HCT116 (cell line): ENCODE measurements at places on chromosomes 3 and 15.
A peak's percentile ranks its signal among the peaks of the same experiment; 100 is the strongest.

- DNase-seq, result peak; percentile 52
These were observed 53.8 kb downstream of the CDCP1 start for GRCh38 chr3:45092132-45093031.

- no peak for DNase-seq
These were observed 1.1 kb upstream of the NLGN1 start for GRCh38 chr3:173396191-173397041.

DNA sequence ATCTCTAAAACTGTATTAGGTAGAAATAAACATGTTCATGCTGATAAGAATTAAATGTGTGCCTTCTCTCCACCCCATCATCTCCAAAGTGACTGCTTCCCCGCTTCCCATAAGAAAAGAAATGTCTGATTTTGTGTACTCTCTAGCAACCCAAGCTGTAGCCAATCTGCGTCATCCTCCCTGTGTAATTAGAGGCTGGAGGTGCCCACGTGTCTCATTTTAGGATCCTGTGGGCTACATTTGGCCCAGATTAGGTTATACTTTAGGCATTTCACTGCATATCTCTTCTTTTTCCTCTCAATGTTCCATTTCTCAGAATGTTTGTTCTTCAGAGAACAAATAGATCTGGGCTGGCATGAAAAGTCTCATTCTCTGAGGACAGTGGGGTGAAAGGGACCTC is 19.3 kb upstream of the ZNF148 start:
- no peak for DNase-seq

DNA sequence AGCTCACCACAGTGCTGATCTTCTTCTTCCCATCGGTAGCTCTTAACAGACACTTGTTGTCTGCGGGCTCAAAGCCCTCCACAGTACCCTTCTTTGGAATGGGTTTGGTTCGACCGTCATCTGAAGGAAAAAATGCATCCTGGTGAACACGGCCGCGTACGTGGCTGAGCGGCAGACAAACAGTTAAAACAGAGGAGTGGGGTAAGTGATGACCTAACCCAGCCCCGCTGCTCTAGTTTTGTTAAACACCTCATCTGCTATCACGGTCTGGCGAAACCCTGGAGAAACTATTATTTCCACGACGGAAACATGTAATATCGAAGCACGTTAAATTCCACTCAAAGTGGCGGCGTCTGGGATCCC is 725 bp downstream of the SRP14 start:
- no peak for DNase-seq

DNA sequence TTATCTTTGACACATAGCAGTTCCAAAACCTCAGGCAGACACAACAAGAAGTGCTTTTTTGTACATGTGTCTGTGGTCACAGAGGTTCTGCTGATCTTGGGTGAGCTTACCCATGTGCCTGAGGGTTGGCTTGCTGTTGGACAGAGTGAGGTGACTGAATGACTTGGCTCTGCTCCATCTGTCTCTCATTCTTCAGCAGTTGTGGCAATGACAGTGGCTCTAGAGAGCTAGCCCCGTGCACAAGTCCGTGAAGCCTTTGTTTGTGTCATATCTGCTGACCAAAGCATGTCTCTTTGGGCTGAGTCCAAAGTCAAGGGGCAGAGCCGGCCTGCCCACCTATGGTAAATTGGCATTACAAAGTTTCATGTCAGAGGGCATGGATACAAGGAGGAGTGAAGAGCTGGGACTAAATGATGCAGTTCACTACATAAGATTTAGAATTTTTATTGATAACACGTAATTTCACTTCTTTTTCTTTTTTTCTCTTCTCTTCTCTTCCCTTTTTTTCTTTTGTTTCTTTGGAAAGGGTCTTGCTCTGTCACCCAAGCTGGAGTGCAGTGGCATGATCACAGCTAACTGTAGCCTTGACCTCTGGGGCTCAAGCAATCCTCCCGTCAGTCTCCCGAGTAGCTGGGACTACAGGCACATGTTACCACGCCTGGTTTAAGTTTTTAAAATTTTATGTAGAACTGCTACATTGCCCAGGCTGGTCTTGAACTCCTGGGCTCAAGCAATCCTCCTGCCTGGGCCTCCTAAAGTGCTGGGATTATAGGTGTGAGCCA is 77.9 kb downstream of the ITPR1 start:
- no peak for DNase-seq

DNA sequence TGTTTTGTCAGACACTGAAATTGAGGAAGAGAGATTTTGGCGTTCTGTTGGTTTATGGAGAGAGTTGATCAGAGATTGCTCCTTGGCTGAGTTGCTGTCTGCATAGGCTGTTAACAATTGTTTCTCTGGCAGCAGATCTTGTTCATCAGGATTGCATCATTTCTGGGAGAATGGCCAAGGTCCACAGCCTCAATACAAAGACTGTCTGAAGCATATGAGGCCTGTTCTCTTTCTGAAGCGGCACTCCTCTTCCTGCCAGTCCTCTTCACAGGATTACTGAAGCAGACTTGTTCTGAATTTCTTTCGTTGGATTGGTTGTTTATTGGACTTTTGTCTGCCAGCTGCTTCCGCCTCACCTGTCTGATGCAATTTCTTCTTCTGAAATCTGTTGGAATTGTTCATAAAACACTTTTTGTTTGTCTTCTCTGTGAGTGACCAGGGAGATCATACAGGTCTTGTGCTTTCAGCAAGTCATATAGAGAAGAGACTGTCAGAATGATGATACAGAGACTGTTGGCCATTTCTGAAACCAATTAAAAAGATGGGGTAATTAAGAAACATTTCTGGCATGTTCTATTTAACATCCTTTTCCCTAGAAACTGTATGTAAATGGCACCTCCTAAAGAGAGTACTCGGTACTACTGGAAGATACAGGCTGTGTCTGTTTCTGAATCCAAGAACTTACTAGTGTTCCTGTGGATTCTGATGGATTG is 25.5 kb downstream of the SETD5 start:
- peak; percentile 91 for DNase-seq

DNA sequence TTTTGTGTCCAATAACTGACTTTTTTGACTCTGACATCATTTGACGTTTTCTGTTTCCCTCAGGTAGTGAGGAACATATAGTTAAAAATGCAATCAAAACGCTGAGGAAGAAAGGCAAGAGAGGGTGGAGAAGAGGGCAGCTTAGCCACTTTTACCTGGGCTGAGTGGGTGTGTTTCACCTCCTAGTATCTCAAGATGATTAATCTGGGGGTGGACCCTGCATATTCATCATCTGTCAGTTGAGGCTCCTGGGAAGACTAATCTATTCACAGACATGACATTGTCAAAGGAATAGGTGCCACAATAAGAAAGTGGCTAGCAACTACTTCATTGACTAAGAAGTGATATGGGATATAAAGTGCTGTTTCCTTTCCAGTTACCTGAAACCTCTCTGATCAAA is 331.5 kb upstream of the RARB start:
- no peak for DNase-seq

DNA sequence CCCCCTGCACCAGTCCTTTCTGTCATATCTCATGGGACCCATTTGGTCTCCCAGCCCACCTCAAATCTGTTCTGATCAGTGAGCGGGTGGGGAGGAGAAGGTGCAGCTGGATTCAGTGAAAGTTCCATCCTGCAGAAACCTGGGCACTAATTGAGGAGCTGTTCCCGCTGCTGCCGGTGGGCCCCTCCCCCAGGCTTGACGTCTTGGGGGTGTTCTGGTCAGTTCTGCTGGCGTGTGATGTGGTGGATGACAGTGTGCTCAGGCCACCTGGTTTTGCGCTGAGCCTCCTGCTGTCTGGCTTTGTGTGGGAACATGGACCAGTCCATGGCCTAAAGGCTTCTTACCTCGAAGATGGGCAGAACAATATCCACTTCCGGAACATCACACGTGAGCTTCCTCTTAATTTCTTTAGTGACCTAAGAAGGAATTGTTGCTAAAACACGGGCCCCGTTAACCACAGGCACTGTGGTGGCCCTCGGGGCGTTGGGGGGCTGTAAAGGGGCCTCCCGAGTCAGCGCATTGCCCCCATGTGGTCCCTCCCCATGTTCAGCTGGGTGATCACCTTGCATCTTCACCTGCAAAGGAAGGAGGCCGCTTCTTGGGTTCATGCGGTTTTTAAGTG is 59.7 kb downstream of the RGMA start:
- DNase-seq, result no peak

GRCh38 chr3:89619263-89619662 is 511.8 kb downstream of the EPHA3 start:
- DNase-seq, result no peak

GRCh38 chr3:32500231-32500630 is 2.4 kb downstream of the CMTM6 start:
- no peak for DNase-seq

DNA sequence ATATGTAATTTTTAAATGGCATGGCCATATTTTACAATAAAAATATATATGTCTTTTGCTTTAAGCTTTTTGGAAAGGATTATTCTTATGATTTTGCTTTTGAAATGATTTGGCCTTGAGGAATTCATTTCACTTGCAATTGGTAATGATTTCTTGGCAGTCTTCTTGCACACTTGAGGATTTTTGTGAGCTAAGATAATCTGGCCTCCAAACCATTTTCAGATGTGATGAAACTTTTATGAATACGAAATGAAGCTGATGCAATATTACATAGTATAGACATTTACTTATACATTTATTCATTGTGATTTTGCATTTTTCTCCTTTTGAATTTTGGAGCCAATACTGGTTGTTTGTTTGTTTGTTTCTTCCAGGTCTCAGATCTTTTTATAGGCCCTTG is 6.4 kb upstream of the SH2D7 start:
- no peak for DNase-seq

DNA sequence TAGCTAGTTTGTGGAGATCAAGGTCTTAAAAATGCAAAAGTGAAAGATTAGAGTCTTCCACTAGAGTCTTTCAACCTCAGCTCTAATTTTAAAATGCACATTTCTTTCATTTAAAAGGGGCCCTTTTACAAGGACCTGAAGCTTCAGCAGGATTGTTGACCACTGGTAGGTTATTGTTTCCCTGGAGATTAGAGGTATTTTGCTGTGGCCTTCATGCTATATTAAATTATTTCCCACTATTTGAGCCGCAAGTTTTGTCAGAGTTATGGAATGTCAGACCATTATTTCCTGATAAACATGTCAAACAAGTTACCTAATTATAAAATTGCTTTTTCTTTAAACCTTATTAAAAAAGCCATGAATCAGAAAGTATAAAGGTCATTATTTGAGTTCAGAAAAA is 103.1 kb upstream of the CCNL1 start:
- DNase-seq, result no peak

GRCh38 chr3:175336406-175337133 is 477.4 kb downstream of the NAALADL2 start:
- DNase-seq, result no peak

DNA sequence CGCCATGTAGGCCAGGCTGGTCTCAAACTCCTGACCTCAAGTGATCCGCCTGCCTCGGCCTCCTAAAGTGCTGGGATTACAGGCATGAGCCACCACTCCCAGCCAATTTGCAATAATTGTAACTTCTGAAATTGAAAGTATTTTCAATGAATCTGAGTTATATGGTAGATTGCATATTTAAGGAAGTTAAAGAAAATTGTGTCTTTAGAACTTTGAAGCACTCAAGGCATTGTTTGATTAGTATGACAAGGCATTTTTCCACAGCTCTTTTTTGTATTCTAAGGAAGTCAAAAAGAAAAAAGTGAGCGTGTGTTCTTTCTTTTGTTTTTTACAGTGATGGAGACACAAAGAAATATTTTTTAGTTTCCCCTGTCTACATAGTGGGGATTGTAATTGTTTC is 15.7 kb upstream of the RPLP1 start:
- DNase-seq, result no peak

- DNase-seq, result no peak
These were observed 35.3 kb downstream of the MKRN2 start for GRCh38 chr3:12591997-12592715.

- DNase-seq, result no peak
These were observed 63.7 kb upstream of the MRPS22 start for GRCh38 chr3:139280027-139280671.

DNA sequence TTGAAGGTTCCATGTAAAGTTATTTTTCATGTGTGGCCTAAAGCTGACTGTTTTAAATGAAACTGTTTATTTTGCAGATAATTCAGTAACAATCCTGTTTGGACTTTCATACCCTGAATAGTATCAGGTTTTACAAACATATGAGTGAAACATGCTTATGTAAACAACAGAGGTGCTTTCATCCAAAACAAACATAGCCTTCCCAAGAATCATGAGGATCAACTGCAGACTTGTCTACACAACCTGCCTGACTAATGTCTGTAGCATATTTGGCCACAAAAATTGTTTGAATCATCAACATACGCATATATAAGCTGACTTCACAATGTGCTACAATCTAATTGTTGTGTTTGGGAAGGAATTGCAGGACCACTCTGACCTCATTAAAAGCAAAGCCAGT is 190.4 kb downstream of the DIPK2A start:
- no peak for DNase-seq

- no peak for DNase-seq
These were observed 24.2 kb upstream of the NEO1 start for GRCh38 chr15:73028031-73028430.

DNA sequence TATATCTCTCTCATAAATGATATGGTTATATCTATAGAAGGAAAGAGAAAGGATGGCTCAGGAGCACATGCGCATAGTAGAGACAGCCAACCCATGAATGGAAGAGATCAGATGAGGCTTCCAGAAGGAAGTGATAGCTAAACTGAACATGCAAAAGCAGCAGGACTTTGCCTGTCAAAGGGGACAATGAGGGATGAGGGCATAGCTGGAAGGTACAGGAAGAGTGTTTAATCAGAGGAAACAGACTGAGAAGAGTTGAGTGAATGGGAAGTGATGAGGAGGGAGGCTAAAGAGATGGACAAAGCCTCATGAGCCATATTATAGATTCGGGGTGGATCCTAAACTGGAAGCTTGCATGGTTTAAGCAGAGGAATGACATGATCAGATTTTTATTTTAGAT is 26.5 kb upstream of the VEPH1 start:
- DNase-seq, result no peak

- no peak for DNase-seq
These were observed 132.6 kb downstream of the PDZRN3 start for GRCh38 chr3:73492186-73492585.

DNA sequence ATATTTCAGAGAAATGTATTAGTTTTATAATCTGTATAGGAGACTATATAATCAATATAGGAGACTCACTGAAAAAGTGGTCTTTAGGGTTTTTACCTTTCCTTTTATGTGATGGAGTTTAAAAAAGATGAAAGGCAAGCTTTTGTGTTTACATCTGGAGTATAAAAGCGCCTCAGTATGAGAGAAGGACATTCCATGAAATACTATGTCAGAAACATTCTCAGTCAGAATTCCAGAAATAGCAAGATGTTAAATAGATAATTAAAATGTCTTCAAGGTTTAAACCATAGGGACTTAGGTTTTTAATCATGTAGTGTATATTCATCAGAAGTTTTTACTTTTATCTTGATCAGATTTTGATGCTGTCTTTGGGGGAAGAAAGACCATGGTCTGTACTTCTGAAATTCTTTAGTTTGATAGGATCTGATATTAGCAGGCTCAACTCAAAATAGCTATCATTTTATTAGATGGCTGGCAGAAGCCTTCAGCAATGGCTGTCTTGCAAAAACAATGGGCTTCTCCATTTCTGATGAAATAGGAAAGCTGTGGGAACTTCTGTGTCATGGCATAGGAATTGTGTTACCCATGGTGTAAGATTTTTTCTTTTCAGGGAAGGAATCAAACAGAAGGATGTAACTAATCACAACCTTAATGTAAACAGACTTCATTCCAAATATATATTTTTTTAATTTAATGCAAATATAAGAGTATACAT is 209.6 kb upstream of the PLSCR5 start:
- DNase-seq, result no peak

- DNase-seq, result peak; percentile 74
These were observed 31.5 kb upstream of the LDHAL6B start for GRCh38 chr15:59174835-59175831.

GRCh38 chr15:73617301-73617831 is 15.8 kb downstream of the NPTN start:
- DNase-seq, result no peak

- DNase-seq, result no peak
These were observed 720.5 kb upstream of the ALCAM start for GRCh38 chr3:104646196-104646595.
